Smooth muscle cell of the brain vasculature (primary cell): ENCODE measurements at places on chromosomes 4 and X.

GRCh38 chr4:112055100-112055499 lies 90.2 kb upstream of the FAM241A start:
- DNase-seq, result no peak

GRCh38 chrX:12975670-12975965 lies 708 bp downstream of the TMSB4X start:
- DNase-seq, result no peak

DNA sequence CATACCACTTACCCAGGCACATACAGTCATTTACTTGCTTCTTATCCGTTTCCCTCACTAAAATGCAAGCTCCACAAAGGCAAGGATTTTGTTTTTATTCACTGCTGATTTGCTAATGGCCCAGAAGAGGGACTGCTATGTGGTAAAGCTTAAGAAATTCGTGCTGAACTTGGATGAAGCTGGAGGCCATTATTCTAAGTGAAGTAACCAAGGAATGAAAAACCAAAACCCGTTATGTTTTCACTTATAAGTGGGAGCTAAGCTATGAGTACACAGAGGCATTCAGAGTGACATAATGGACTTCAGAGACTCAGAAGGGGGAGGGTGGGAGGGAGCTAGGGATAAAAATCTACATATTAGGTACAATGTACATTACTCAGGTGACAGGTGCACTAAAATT lies 47.2 kb downstream of the RAB33B start:
- no peak for DNase-seq

DNA sequence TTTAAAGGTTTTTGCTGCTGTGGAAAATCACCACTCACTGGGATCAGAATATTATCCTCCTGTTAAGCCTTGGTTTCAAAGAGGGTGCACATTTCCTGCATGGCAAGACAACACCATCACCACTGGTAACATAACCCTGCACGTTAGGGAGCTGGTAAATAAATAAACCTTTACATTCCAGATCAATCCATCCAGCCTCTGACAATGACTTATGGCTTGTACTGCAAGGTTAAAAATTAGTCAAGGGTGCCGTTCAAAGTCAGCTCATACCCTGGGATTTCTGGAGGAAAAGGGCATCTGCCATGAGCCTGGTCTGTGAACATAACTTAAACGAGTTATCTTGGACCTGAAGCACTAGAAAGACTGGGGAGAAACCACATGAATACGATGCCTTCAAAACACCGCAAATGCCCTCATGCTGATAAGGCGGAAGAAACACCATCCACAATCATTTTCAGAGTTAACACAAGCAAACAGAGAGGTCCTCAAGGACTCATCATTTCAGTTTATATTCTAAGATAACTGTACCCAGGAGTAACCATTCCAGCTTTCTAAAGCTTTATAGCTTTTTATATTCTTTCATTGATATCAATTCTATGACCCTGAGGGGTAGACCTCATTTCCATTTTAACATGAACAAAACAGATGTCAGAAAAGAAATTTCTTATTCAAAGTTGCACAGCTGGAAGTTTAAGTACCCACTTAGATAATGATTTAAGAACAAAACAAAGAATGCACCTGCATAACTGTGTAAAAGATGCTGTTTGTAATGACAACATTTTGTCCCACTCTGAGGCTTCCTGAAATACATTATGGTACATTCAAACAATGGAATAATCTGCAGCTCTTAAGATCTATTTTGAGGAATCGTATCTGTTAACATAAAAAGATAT lies 103.1 kb downstream of the NPNT start:
- no peak for DNase-seq

DNA sequence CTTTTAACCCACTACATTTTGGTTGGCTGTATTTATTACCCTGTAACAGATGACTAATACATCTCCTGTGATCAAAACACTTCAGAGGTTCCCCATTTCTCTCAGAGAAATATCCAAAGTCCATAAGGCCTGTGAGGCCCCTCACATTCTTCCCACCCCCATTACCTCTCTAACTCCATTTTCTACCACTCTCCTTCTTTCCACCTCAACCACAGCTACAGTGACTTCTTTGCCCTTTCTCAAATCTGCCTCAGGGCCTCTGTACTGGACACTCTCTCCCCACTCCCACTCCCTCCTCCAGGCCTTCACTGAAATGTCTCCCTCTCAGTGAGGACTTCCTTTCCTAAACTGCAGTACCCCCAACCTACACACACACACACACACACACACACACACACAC lies 8.4 kb upstream of the TMEM144 start:
- DNase-seq, result no peak

DNA sequence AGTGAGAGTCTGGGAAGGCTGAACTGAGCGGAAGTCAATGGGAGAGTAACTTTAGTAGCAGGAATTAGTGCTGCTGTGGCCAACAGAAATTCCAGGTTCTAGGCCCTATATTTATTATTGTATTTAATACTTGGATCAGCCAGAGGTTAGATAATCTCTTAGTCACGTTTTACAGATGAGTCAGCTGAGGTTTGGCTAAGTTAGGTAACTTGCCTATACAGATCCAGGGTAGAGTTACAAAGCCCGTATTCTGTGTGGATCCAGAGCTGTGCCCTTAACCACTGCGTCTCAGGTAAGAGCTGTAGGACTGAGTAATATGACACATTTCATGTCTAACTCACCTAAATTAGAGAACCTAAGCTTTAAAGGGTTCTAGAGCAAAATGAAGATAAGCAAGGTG lies 20.5 kb downstream of the PSMD10 start:
- DNase-seq, result no peak

- no peak for DNase-seq
Measured at GRCh38 chr4:41160856-41161255, 53.5 kb downstream of the APBB2 start.

DNA sequence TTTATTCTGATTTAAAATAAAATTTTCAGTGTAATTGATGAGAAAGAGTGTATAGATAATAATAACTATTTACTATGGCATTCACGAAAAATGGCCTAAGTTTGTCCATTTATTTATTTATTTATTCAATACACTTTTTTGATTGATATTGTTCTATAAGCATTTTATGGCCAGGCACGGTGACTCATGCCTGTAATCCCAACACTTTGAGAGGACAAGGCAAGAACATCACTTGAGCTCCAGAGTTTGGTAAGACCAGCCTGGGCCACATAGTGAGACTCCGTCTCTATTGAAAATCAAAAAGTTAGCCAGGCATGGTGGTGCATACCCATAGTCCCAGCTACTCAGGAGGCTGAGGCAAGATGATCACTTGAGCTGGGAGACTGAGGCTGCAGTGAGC lies 25.7 kb downstream of the GASK1B start:
- no peak for DNase-seq

DNA sequence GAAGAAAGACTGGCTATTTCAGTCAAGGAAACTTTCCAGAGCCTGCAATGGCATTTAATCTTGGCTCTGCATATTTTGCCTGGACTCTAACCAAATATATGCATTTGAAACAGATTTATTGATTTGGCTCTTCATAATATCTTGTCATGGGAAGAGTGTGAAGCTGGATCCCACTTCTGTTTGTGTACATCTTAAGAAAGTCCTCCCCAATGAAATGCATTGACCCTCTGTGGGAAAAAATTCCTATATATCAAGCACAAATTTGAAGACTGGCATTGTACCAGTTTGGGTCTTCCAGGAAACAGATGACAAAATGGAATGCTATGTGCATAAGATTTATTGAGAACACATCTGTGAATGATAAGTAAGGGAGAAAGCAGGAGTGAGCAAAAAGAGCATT lies 897.3 kb upstream of the TENM3 start:
- no peak for DNase-seq

DNA sequence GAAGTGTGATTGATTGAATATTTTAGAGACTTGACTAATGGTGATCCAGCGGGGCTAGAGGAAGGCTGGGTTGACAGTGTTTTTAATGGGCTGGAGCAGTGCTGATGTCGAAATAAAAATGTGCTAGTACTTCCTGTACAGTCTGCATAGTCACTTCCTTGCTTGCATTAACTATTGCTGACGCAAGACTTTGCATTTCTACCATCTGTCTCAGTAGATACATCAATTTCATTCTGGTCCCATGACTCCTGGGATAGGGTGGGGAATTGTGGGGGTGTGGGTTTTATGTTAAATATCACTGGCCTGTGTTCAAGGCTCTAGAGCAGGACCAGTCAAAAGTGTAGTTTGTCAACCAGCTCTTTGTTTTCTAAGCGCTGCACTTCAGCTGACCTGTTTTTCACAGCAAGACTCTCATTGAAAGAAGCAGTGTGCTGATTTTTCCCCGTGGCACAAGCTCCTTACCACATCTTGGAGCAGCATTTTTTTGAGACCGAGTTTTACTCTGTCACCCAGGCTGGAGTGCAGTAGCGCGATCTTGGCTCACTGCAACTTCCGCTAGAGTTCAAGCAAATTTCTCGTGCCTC lies 35.2 kb upstream of the PHEX start:
- DNase-seq, result no peak

DNA sequence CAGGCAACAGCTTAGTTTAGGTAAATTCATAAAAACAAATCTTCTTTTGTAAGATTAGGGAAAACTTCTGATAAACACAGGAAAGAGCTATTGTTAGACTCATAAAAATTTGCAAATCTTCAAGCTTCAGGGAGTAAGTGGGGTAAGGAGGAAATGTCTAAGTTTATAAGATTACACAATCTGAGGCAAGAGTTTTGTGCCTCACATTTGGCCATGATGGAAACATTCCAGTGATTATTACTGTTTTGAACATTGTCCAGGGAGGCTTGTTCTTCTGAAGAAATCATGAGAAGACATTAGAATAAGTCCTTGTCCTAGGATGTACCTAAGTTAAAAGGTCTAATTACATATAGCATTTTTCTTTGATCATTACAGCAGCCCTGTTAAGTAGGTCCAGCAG lies 72.8 kb downstream of the MAOB start:
- DNase-seq, result no peak

DNA sequence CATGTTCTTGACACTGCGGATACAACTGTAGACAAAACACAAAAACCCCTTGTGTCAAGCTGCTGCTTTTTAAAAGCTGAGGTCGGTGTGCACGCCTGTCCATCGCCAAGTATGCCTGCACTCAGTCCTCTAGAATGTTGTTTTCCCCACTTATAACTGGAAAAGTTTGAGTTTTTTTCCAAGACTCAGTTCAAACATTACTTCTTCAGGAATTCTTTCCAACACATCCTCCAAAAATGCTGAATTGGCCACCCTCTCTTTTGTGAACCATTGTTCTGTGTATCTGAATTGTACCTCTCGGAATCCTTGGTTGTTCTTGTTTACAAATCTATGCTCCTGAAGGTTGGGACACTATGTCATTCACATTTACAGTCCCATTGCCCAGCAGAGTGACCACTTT lies 94.6 kb downstream of the REELD1 start:
- no peak for DNase-seq

DNA sequence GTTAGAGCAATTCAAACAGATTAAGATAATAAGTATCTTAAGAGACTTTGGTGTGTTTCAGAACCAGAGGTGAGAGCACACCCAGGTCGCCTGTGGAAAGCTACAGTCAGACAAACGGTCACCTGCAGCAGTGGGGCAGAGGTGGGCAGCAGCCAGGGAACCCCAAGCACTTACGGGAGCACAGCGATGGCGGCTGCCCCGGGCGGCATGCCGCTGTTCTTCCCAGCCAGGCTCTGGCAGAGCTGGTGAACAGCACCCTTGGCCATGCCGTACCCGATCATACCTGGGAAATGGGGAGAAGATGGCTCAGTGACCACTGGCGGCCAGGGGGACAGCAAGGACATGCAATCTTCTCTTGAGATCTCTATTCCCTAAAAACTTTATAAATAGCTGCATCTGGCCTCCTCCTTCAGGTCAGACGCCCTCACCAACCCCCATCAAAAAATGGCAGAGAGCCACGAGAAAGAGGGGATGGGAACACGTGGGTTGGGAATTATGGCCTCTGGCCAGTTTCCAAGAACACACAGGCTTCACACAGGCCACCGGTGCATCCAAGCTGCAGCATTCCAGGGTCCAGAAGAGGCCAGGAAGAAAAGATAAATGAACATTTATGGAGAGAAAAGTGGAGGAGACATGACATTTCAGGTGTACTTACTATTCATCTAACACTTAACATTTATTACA lies 19.7 kb downstream of the QDPR start:
- no peak for DNase-seq

DNA sequence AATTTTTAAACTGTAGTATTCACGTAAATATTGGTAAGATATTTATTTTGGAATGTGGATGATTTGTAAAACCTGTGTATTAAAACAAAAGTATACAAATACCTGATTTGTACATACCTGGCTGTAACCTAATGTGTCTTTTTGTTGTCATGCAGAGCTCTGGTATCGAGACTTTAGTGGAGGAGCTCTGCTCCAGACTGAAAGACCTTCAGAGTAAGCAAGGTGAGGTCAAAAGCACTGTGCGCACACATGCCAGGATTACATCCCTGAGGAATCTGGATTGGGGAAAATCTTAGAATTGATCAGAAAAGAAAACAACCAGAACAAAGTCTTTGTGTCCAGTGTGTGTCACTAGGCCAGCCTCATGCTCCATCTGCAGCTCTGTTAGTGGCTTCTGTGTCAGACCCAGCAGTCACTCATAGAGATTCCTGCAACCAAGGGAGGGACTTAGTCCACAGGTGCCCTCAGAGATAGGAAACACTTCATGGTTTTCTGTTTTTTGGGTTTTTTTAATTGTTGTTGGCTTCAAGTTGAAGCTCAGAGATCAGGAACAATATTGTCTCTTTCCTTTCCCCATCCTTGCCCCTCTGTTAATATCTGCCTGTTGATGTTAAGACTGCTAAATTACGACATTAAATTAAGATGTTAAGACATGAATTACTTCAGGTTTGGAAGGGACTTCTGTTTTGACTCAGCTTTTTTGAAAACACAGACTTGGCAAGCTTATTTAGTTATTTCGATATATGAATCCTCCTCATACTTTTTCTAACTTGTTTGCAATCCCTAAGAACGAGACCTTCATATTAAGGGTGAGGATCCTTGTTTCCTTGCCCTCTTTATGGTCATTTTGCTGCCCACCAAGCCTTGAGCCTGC lies 52.4 kb upstream of the TBC1D14 start:
- no peak for DNase-seq

DNA sequence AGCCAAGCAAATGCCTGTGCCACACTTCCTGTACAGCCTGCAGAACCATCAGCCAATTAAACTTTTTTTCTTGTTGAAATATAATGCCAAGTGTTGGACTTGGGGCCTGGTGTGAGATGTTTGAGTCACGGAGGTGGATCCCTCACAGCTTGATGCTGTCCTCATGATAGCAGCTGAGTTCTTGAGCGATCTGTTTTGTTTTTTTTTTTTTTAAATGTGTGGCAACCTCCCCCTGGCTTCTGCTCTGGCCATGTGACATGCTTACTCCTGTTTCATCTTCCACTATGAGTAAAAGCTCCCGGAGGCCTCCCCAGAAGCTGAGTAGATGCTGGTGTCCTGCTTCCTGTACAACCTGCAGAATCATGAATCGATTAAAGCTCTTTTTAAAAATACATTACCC lies 973.3 kb upstream of the FTHL17 start:
- no peak for DNase-seq

- DNase-seq, result no peak
Measured at GRCh38 chr4:74376888-74377483, 12.0 kb downstream of the EREG start.

DNA sequence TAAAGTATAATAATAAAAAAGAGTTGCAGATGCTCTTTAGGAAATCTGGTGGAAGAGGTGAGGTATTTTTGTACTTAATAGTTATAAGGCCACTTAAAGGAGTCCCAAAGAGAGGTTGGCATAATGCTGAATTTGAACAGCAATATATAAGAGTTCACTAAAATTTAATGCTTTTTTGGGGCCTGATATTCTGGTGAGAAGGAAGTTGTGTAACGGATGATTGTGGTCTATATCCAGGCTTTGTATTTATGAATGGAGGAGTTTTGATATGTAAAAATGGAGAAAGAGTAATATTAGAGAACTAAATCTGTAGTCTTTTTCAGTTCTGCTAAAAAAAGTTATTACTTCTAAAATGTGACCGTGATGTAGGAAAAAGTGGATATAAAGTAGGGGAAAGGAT lies 20.4 kb downstream of the BMP2K start:
- DNase-seq, result no peak
